Activated CD8-positive, alpha-beta memory T cell treated with anti-CD3 and anti-CD28 coated beads, Interleukin-2, amount 50 U/mL, for 4 hours (primary cell): ENCODE measurements at places on chromosomes 5 and 9.

- DNase-seq = no peak
These were observed 94.9 kb downstream of the ACTL7B start for GRCh38 chr9:108760841-108761240.

DNA sequence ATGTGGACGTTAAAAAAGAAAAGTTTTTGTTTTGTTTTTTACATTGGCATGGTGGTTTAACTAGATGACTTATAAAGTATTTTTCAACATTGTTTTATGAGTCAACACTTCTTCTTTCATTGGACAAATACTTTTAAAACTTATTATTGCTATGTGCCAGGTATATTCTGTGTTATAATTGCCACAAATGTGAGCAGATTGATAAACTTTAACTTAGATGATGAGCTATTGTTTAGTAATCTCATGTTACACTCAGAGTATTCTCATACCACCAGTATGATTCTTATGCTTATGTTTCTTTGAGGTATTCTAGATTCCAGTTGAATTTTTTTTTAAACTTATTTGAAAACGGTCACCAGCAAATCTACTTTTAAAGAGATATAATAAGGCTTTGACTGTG, 60.3 kb downstream of the RASA1 start:
- DNase-seq = no peak

- DNase-seq = no peak
These were observed 969.2 kb upstream of the COX7C start for GRCh38 chr5:85648495-85648894.

DNA sequence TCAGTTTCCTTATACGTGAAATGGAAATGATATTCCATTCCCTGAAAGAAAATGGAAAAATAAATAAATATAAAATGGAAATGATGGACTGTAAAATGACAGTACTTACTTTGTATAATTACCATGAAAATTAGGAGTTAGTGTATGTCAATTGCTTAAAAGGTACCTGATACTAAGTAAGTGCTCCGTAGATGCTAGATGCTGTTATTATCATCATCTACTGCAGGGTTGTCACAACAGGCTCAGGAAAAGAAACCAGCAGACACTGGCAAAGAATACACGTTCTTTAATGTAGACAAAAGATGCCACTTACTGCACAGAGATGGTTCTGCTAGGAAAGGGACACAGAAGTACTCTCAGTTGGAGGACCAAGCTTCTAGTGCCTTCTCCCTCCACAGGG, 64.0 kb upstream of the KCNN2 start:
- no peak for DNase-seq

- no peak for DNase-seq
These were observed 97.0 kb upstream of the SPRY4 start for GRCh38 chr5:142421621-142422397.

DNA sequence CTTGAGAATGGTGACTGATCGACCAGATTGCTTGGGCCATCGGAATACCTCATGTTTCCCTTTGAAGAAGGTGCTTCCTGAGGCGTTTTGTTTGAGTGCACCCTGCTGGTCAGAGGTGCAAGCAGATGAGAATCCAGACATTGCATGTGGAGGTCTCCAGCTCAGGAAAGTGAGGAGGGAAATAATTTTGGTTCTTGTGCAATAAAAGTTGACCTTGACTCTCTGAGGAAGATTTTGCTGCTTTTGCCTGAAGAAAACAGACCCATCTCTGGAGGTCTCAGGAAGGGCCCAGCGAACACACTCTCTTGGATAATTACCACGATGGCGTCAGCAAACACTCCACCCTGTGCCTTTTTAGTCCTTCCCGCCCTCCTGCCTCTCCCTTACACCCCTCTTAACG, 69.7 kb downstream of the GRAMD2B start:
- no peak for DNase-seq

GRCh38 chr9:19665146-19665863, 123.5 kb downstream of the SLC24A2 start:
- no peak for DNase-seq

- no peak for DNase-seq
These were observed 100.8 kb downstream of the CTNND2 start for GRCh38 chr5:11803436-11803835.

DNA sequence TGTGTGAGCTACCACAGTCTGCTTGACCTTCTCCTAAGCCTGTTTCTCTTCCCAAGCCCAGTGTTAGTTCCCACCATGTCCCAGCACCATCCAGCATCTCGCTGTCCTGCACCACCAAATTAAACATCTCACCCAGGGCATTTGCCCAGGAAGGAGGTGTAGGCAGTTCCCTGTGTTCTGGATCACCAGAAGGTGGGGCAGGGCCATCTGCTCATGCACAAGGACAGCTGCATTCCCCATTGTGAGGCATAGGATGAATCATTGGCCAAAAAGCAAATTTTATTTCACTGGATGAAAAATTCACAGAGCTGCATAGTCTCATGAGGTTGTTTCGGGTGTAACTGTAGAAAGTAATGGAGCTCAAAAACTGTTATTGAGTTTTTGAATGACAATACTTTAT, 89.5 kb upstream of the GRIA1 start:
- no peak for DNase-seq

DNA sequence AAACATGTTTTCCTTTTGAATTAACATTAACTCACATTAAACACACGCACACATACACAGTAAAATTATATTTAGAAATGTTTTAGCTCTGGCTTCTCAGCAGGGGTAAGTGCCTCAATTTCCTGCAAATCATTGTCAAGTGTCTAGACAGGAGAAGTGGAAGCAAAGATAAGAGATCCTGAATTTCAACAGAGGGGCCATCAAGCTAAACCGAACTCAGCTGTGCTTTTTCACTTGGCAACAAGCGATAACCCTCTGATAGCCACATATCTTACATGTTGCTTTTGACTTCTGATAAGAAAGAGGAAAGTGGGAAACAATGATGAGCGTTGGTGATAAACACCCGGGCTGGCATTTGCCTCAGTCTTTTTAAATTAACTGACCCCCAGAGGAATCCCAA, 79.7 kb upstream of the SPDL1 start:
- no peak for DNase-seq

DNA sequence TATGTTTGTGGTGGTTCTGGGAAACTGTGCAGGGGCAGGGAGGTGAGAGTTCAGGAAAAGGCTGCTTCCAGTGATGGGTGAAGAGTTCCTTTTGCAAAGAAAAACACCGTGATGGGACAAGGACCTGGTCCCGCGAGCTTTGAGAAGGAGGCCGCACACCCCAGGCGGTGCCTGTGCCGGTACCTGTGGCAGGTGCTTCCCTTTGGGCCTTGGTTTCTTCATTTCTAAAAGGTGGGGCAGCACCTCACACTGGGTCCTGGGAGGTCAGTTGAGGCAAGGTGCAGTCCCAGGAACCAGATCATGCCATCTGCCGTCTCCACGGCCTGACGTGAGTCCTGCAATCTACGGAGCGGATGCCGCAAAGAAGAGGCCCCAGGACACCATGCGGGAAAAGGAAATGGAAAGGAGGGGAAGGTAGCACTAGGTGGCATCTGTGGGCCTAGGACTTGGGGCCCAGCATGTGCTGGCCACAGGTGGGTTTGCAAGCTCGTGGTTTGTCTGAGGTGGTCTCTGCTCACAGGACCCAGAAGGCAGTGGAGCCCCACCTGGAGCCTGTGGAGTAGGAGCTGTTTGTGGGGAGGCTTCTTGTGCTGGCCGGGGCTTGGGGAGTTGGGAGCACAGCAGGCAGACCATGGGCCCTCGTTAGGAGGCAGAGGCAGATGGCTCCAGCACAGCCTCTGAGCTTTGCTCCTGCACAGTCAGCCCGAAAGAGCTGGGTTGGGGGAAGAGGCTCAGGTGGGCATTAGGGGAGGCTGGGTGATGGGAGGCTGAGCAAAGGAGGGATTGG, 131.6 kb downstream of the CACNA1B start:
- DNase-seq = no peak
